GM12891 (cell line): ENCODE measurements at places on chromosomes 5 and 9.

- DNase-seq = no peak
These were observed 830 bp downstream of the TRAF1 start for GRCh38 chr9:120925535-120926396.

GRCh38 chr5:142184988-142185387 lies 76.4 kb downstream of the NDFIP1 start:
- DNase-seq = no peak

DNA sequence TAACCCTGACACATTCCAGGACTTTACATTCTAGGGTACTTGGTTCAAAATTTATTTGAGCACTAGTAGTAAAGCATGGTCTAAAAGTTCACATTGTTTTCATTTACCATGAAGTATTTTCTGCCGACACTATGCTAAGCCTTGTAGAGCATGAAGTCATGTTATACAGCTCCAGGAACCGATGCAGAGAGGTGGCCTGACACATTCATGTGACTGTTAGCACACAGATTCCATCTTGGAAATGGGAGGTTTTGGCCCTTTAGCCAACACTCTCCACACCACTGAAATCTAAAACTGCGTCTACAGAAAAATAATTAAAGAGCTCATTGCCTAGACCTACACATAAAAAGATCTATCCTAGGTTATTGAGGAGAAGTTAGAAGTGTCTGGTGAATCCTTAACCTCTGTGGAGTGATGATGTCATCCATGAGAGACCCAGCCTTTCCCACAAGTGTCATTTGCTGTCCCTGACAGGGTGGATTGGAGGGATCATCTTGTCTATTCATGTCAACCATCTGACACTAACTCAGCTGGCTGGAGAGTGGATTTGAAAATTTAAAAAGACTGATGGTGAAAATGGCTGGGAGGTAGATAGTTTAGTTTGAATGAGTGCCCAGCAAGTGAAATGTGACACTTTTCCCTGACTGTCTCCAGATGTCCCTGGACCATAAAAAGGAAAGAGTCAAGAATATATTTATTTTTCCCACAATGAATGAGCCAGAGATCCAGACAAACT lies 1.3 kb downstream of the RANBP3L start:
- DNase-seq = no peak

DNA sequence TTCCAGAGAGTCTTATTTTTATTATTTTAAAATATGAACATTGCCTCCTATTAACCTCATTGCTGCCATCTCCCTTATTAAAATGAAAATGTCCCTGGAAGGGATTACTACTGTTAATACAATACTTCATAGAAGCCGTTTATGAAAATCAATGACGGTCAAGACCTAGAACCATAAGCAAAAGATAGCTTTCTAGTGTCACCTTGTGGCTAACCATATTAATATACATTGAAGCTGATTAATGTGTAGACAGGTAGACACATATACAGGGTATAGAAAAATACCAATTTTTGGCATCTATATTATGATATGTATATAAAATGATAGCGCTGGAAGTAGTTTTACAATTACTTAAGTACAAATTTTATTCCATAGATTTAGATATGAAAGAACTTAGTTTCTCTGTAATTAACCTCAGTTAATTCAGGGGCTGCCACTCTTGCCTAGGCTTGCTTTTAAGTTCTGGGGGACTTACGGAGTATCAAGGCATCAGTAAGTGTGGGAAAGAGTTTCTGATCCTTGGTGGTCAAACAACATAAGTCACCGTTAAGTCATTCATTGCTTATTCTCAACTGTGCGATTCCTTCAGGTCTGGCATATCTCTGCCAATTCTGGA lies 2.5 kb upstream of the YTHDC2 start:
- DNase-seq = no peak

DNA sequence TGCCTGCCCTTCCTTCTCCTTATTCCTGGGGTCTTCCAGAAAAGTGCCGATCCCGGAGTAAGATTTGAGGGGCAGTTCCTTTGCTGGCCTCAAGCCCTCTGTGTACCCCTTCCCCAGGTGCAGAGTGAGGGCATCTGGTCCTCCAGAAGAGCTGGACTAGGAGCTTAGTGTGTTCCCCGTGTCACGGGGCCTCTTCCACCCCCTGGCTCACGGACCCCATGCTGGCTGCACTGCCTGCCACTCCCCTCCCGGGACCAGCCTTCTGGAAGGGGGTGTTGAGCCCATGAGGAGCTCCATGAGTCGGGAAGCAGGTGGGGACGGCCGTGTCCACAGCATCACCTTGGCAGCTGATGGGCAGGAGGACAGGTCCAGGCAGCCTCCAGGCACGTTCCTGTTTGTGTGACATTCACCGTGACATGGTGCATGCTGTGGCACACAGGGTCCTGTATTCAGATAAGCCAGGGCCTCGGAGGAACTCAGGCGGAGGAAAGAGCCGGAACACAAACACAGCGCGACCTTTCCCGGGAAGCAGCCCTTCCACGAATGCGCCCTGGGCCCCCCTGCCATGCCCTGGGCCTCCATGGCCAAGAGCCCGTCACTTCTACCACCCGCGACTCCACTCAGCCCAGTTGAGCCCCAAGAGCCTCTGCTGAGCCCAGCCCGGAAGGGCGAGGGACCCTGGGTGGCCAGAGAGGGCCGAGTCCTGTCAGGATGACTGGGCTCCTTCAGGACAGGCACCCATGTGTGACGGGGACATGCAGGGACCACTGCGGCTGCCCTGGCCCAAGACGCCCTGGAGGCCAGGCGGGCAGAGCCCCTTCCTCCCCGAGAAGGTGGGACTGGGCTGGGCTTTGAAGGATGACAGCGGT lies 5.9 kb upstream of the LCN1 start:
- DNase-seq = no peak

GRCh38 chr5:142466195-142466971 lies 141.6 kb upstream of the SPRY4 start:
- no peak for DNase-seq

DNA sequence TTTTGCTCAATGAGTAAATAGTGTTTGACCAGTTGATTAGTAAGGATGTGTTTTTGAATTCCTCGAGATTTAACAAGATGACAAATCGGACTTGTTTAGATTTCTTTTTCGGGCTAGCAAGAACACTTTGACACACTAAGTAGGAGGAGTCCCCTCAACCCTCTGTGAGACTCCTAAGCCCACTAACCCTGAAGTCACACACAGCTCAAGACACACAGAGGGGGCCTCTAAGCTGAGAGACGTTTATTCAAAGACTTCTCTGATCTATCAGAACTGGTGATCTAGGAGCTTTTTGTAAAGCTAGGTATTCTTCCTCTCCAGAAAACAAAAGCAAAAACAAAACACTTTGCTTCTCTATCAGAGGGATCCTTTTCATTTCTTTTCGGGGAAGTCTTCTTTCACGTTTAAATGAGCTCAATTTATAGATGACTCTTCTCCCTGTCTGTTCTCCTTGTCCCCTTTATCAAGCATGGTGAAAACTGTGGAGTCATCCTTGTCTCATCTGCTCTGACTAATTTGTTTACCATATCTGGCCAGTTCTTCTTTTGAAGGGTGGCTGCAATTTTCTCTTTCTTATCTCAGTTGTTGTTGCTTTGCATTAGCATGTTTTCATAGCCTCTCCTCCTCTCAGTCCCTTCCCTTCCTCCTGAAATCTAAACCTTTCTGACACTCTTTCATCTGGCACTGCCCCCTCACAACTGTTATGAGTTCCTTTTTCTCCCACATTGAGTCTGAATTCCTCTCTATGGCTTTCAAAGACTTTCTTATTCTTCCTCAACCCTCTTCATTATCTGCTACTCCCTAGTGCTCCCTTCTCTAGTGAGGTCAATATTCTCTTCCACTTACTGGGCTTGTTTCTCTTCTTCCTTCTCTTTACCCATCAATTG lies 68.5 kb upstream of the RAI14 start:
- DNase-seq = no peak

- DNase-seq = peak; percentile 60
These were observed 23.1 kb upstream of the SPTLC1 start for GRCh38 chr9:92138157-92138959.
